ENCODE measurements at places on chromosomes 13 and 19.
A peak's percentile ranks its signal among the peaks of the same experiment; 100 is the strongest.

GRCh38 chr13:103097366-103097928, 31.2 kb upstream of the SLC10A2 start:
- no peak for DNase-seq

- DNase-seq: no peak
These were observed 11.3 kb upstream of the IGSF23 start for GRCh38 chr19:44602081-44602480.

GRCh38 chr19:28486926-28487325, 726.0 kb downstream of the UQCRFS1 start:
- peak; percentile 28 for DNase-seq

DNA sequence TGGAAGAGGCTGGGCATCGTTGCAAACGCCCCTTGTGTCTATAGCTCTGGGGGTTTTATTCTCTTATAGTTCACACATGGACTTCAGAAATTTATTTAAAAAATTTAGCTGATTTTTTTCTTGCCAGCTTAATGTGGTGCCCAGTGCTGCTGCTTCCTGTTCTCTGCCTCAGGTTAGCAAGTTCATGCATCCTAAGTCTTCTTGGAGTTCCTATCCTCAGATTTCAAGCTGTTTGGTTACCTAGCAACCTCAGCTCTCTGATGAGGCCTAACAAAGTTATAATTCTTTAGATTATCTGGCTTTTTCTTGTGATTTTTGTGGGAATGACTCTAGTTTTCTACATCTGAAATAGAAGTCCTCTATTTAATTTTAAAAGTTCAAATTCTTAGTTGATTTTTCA, 250.9 kb downstream of the MAB21L1 start:
- no peak for DNase-seq

GRCh38 chr19:2231621-2232221, 4.4 kb downstream of the PLEKHJ1 start:
- DNase-seq: no peak

GRCh38 chr13:23231241-23231640, 50.5 kb downstream of the SGCG start:
- DNase-seq: no peak

Data from femur (tissue), 1 donor.